GM12878 (cell line): ENCODE measurements at places on chromosomes 1 and 21.

- no peak for DNase-seq
These were observed 86.8 kb upstream of the LBR start for GRCh38 chr1:225514671-225515081.

- DNase-seq = no peak
These were observed 2.8 kb upstream of the C1orf210 start for GRCh38 chr1:43288058-43288784.

- no peak for DNase-seq
These were observed 3.0 kb upstream of the AHCTF1 start for GRCh38 chr1:246934765-246935164.

- DNase-seq = no peak
These were observed 328.1 kb upstream of the SNX7 start for GRCh38 chr1:98333406-98333805.

DNA sequence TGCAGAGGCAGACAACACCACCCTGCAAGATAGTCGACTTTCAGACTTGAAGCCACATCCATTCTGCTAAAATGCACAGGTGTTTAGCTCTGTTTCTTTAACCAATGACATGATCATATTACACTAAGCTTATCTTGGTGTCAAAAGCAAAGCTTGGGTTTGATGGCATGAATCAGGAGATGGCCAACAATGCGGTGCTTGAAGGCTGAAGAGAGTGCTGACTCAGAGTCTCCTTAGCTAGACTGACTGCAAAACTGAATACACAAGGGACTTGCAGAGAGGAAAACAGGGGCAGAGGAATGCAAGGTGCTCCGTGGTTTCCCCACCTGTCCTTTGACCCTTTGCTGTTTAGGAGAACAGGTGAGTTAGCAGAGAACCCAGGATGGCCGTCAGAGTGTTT, 262.6 kb downstream of the SIPA1L2 start:
- no peak for DNase-seq

DNA sequence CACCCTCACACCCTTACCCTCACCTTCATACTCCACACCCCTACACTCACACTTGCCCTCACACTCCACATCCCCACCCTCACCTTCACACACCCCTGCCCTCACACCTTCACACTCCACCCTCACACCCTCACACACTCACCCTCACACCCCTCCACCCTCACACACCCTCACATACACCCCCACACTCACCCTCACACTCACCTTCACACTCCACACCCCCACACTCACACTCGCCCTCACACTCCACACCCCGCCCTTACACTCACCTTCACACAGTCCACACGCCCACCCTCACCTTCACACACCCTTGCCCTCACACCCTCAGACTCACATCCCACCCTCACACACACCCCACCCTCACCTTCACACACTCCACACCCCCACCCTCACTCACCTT, 43.6 kb upstream of the EDN2 start:
- no peak for DNase-seq

- DNase-seq = no peak
These were observed 22.9 kb downstream of the PROX1 start for GRCh38 chr1:214010717-214011116.

- no peak for DNase-seq
These were observed 691.2 kb downstream of the USP25 start for GRCh38 chr21:16421007-16421406.

GRCh38 chr1:12320486-12320885, 90.7 kb downstream of the VPS13D start:
- DNase-seq = no peak

DNA sequence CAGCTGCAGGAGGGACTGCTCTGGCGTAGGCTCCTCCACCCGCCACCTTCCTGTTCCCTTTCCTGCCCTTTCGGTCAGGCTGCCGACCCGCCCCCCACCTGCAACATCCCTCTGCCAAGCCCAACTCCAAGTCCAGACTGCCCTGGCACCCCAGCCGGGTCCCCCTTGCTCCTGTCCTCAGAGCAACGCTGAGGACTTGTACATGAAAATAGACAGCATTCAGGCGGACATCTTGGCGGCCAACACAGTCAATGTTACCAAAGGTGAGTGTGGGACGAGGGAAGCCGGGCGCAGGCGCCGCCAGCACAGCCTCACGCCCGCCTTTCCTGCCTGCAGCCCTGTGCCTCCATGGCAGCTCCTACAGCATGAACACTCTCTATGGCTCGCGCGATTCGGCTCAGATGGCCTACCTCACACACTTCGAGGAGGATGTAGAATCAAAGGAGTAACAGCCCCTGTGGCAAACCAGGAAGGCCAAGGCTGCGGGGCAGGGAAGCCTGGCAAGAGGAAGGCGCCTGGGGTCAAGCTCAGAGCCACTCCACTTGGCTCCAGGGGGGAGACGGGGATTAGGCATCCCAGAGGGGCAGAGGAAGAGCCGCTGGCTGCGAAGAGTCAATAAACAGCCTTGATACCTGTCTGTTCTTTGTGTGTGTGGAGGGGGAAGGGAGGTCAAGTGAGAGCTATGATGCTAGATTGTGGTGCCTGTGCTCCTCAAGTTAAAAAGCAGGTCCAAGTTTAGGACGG, 5.8 kb downstream of the RNU5D-1 start:
- no peak for DNase-seq

DNA sequence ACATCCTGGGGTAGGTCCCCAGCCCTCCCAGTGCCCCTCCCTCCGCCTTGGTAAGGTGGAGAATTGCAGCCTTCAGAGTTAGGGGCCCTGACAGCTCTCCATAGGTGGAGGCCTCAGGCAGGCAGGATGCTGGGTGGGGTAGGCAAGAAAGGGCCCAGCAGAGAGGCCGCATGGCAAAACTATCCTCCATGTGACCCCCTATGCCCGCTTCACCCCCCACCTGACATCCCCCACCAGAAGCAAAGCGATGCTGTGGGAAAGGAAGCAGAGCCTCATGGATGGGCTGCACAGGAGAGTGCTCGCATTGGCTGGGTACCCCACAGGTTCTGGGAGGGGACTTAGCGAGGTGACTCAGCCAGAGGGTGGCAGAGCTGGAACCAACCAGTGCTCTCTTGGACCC, 1.6 kb downstream of the S100A9 start:
- no peak for DNase-seq

DNA sequence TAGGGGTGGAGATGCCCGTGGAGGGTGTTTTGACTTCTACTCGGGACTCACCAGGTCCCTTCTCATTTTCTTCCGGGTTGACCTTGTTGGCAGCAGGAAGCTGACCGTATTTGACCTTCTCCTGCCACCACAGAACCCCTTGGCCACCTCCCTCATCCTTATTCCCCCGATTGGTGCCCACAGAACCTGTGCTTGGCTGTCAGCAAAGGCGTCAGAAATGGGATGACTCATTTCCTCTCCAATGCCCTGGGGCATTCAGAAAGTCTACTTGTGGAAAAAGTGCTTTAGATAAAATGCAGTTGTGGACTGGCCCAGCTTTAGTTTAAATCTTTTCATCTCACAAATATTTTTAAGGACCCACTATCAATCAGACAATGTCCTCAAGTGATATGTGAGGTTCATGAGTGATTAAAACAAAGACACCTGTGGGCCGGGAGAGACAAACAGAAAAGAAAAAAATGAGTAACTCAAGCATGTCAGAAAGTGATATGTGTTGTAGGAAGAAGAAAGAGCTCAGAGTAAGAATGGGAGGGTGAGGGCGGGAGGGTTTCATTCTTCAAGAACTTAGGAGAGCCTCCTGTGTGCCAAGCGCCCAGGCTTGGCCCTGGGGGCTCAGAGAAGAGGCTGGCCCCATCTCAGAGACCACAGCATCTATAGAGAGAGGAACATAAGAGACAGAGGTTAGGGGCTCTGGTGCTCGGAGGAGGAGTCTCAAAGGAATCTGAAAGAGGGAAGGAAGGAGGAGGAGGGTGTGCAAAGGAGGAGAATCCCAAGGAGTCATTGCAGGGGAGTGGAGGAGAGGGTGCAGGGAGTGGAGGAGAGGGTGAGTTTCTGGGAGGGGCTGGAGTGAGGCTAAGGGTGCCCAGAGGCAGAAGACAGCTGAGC, 221.6 kb upstream of the VAMP3 start:
- peak; percentile 56 for DNase-seq

DNA sequence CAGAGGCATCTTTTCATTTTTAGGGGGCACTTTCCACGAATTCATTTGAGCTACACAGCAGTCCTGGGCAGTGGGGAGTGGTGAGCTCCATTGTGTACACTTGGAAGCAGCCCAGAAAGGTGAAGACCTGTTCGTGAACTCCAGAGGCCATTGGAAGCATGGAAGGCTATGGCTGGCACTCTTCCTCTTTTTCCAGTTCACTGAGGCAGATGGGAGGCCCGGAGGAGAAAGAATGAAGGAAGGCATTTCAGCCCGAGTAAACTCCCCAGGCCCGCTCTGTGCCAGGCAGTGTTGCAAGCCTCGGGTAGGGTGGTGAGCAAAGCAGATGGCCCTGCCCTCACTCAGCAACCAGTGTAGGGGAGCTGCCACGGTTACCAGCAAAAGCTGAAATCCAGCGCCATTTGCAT, 673 bp upstream of the DHCR24 start:
- no peak for DNase-seq

DNA sequence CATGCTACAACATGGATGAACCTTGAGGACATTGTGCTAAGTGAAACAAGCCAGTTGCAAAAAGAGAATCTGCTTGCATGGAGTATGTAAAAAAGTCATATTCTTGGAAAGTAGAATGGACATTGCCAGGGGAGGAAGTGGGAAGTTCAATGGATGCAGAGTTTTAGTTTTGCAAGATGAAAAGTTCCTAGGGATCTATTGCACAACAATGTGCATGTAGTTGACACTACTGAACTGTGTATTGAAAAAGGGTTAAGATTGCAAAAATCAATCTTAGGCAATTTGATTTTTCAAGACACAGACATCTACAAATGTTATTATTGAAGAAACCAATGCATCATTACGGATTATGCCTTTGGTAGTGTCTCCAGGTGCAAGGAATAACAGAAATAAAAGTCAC, 50.3 kb upstream of the MAGI3 start:
- DNase-seq = no peak

- DNase-seq = no peak
These were observed 30.3 kb downstream of the KIFAP3 start for GRCh38 chr1:170044187-170044586.

DNA sequence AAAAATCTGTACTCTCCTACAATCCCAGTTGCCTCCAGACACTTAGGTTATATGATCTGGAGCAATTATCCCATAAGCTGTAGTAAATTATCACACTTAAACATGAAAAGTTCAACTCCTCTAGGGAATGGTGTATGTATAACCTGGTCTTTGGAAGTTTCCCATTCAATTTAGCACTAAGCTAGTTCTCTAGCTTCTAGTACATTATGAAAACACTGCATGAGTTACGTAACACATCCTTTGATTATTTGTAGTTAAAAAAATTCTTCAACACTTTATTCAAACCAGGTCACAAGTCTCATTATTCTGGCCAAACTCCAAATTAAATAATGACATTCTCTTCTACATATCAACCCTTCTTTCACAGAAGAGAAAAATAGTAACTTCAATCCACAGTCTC, 827.0 kb upstream of the ADAMTS5 start:
- no peak for DNase-seq

DNA sequence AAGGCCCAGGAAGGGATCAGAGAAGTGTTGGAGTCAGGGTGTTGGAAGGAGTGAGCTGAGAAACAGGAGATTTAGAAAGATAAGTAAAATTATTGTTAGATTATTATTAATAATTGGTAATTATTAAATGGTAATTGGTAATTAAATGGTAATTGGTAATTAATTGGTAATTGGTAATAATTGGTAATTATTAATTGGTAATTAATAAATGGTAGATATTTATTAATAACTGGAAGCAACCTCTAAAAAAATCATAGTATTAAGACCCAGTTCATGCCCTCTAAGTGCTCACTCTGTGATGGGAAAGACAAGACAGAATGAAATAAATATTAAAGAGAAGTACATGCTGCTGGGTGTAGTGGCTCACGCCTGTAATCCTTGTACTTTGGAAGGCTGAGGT, 13.8 kb upstream of the EPS15 start:
- DNase-seq = no peak

DNA sequence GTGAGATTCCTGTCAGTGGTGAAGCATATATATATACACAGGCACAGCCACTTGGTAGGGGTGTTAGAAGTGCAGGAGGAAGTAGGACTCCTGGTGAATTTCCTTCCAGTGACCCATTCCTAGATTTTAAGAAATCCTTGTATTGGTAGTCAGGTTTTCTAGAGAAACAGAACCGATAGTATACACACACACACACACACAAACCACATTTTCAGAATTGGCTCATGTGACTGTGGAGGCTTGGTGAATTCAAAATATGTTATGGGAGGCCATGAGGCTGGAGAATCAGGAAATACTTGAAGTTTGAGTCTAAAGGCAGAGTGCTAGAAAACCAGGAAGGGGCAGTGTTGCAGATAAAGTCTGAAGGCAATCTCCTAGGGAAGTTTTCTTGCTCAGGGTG, 114.2 kb downstream of the FCRL5 start:
- DNase-seq = no peak

- DNase-seq = no peak
These were observed 55.2 kb upstream of the KAZN start for GRCh38 chr1:14543191-14543840.

DNA sequence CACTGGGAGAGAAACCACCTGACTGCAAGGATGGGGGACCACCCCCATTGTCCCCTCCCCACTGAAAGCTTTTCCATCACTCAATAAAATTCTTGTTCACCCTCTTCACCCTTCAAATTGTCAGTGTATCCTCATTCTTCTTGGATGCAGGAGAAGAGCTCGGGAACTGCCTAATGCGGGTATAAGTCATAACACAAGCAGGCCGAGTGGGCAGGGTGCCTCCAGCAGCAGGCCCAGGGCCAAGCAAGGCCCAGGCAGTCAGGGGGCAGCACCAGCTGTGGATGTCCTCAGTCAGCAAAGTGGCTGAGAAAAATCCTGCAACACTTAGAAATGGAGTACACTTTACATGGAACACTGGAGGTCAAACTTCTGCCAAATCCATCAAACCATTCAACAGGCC, 33.7 kb upstream of the SLC35A3 start:
- DNase-seq = no peak

DNA sequence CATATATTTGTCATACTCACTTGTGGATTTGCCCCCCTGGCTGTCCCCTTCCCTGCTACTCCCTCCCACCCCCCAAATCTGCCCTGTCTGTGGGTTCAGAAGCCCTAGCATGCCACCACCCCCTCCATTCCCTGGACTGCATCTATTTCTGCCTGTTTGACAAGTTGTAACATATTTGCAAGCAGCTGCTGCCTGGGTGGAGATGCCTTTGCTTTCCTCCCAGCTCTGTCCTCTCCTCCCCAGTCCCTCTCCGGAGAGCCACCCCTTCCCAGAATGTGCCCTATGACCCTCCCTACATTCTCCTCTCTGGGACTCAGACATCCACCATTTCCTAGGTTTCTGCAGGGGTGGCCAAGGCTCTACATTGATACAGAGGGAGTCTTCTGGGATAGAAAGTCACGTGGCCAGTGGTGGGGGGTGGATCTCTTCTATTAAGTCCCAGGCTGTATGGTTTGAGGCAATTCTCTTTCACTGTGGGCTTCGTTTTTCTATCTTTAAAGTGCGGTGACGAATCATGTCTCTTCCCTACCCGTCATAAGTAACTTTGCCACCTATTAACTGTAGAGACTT, 6.0 kb upstream of the MYOG start:
- no peak for DNase-seq

- no peak for DNase-seq
These were observed 43.3 kb upstream of the HP1BP3 start for GRCh38 chr1:20830378-20830777.

GRCh38 chr1:147223740-147224615, 1.2 kb downstream of the FMO5 start:
- no peak for DNase-seq
